ENCODE measurements at places on chromosomes 7 and 10.

DNA sequence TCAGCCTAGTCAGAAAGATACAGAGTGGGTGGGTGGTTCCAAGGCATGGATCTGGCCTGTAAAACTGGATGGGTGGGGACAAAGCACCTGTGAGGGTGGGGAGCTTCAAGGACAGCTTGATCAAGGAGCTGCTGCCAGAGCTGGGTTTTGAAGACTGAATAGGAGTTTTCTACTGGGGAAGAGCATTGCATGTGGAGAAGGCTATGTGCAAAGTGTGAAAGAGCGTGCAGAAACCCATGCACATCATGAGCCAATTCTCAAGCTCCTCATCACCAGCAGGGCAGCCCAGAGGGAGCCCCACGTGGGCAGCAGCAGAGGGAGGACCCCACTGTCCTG is 58.6 kb downstream of the PDGFA start:
- H3K27me3 ChIP-seq = no peaks in the 10 kb centered on the region
- no peak overlapping the region for H3K27ac ChIP-seq
- no peak for DNase-seq
- no peaks in the 10 kb centered on the region for H3K4me1 ChIP-seq
- H3K36me3 ChIP-seq = no peaks in the 10 kb centered on the region

DNA sequence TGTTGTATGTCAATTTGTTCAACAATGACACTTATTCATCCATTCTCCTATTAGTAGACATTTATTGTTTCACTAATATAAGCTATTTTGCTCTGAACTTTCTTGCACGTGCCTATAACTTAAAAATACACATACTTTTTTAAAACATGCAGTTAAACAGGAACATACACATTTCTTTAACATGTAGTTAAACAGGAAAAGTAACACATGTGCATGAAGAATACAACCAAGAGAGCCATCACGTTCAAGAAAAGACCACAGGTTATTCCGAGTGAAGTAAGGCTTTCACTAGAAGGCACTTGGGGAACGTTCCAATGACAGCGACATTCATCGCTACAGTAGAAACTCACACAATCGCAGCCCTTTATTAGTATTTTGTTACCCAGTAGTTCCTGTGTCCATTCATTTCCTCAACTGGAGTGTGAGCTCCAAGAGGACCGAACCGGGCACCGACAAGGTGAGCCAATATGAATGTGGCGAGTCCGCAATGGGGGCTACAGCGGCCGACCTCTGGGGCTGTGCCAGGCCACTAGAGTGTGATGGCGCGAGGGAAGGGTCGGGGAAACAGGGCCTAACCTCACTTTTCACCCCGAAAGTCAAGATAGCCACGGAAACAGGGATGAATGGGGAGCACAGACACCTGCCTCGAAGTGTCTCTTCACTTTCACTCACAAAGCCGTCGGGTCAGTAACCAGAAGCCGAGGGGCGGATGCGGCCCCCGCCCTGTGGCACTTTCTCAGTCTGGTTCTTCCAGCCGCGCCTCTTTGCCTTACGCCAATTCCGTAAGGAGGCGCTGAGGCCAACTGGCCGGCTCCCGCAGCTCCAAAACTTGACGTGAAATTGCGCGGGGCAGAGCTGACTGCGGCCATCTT is 775 bp upstream of the SEPTIN7 start:
- peaks cover 19% of the 10 kb centered on the region for H3K36me3 ChIP-seq
- peak overlapping the region; percentile 90 for H3K27ac ChIP-seq
- peaks cover 32% of the 10 kb centered on the region for H3K4me1 ChIP-seq
- H3K27me3 ChIP-seq = peaks cover 3% of the 10 kb centered on the region

DNA sequence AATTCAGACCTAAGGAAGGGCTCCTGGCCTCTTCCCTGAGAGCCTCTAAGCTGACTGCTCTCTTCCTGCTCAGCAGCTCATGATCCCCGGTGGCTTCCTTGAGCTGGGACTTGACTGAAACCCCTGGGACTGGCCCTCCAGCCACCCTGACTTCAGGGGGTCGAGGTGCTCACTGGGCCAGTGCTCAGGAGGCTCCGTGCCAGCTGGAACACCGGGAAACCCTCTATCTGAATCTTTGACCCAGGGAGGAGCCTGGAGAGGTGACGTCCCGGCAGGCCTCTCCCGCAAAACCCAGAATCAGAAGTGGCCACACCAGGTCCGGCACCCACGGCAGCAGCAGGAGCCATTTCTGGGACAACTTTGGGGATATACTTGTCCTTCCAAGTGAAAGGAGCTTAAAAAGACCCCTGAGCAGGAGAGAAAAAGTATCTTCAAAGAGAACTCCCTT is 110.7 kb downstream of the WDR37 start:
- H3K36me3 ChIP-seq = no peaks in the 10 kb centered on the region
- H3K4me3 ChIP-seq = no peak overlapping the region
- H3K27me3 ChIP-seq = no peaks in the 10 kb centered on the region
- no peaks in the 10 kb centered on the region for H3K4me1 ChIP-seq
- DNase-seq = no peak

DNA sequence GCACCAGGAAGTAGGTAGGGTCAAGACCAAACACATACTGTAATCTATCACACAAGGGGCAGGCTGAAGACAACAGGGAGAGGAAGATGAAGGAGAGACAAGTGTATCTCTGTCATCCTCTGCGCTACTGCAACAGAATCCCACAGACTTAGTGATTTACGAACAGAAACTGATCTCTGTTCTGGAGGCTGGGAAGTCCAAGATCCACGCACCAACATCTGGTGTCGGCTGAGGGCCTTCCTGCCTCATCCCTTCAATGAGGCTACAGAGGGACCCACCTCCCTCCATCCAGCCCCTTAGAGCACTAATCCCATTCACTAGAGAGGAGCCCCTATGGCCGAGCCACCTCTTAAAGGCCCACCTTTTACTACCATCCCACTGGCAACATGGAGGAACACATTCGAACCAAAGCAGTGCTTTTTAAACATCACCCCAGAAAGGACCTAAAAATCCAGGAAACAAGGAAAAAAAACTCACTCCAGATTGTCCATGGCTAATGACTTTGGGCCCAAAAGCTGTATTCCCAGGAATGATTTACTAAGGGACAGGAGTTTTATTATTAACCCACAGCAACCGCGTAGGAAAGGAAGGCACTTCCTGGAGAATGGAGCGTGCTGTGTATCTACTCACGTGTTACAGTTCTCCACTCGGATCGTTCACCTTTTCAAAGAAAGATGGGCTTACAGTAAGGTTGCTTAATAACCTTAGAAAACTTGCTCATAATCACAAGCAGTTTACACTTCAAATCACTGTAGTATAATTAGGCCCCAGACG is 4.2 kb downstream of the BNIP3 start:
- DNase-seq = no peak
- no peaks in the 10 kb centered on the region for H3K27me3 ChIP-seq
- H3K27ac ChIP-seq = peak overlapping the region; percentile 11
- H3K36me3 ChIP-seq = peaks cover 35% of the 10 kb centered on the region
- no peak overlapping the region for H3K4me3 ChIP-seq
- peaks cover 76% of the 10 kb centered on the region for H3K4me1 ChIP-seq

DNA sequence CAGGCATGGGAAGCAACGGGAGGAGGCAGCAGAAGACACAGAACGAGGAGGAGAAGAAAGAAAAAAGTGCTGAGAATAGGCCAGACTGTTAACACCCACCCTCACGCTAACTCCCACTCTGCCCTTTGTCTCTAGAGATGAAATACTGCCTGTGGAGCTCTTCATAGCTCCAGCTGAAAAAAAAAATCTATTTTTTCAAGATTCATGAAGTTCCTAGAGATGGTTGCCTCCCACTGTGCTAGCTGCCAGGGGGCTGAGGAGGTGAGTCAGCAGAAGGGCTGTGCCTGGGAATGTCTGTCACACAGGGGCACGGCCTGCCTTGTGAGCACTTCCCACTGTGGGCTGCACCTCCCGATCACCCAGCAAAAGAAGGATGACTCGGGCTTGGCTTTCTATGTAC is 144.5 kb downstream of the RNF216 start:
- H3K27ac ChIP-seq = no peak overlapping the region
- H3K36me3 ChIP-seq = peaks cover 13% of the 10 kb centered on the region
- no peak overlapping the region for H3K4me3 ChIP-seq
- no peaks in the 10 kb centered on the region for H3K27me3 ChIP-seq
- peaks cover 9% of the 10 kb centered on the region for H3K4me1 ChIP-seq

GRCh38 chr10:49356944-49357343 is 38.9 kb downstream of the DRGX start:
- H3K27me3 ChIP-seq = peaks cover 3% of the 10 kb centered on the region
- H3K27ac ChIP-seq = no peak overlapping the region
- H3K4me1 ChIP-seq = peaks cover 6% of the 10 kb centered on the region
- no peaks in the 10 kb centered on the region for H3K36me3 ChIP-seq

DNA sequence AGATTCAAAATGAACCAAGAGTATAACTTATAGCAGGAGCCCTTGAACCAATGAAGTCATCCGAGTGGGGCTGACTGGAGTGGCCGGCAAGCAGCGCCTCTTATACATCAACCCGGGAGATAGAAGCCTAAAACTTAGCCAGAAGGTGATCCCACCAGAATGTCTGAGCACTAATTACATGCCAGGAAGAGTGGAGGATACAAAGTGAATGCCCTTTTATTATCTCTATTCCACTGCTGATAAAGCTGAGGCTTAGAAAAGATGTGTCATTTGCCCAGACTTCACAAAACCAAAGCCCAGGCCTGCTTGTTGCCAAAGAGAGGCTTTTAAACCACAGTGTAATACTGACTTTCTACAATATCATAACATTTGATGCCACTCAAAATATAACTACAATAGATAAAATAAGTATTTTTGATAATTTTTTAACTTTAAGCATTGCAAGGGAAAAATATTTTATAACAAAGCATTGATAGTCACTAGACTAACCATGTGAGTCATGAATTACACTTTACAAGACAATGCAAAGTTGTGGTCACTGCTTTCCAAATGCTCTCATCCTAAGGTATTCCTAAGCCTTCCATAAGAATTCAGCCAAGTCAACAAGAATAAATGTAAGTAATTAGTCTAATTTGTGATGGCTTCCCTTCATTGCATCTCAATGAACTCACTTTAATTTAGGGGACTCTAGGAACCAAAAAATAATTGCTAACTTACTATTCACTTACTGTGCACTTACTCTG is 58.6 kb upstream of the ARID5B start:
- no peak for DNase-seq
- peaks cover 14% of the 10 kb centered on the region for H3K4me1 ChIP-seq
- H3K27ac ChIP-seq = no peak overlapping the region
- H3K36me3 ChIP-seq = no peaks in the 10 kb centered on the region
- H3K4me3 ChIP-seq = no peak overlapping the region
- no peaks in the 10 kb centered on the region for H3K27me3 ChIP-seq

- H3K4me3 ChIP-seq = no peak overlapping the region
- peaks cover 24% of the 10 kb centered on the region for H3K36me3 ChIP-seq
- no peak for DNase-seq
- H3K27ac ChIP-seq = no peak overlapping the region
- H3K4me1 ChIP-seq = peaks cover 4% of the 10 kb centered on the region
Observed at GRCh38 chr10:21715531-21716195, 181.6 kb downstream of the MLLT10 start.

DNA sequence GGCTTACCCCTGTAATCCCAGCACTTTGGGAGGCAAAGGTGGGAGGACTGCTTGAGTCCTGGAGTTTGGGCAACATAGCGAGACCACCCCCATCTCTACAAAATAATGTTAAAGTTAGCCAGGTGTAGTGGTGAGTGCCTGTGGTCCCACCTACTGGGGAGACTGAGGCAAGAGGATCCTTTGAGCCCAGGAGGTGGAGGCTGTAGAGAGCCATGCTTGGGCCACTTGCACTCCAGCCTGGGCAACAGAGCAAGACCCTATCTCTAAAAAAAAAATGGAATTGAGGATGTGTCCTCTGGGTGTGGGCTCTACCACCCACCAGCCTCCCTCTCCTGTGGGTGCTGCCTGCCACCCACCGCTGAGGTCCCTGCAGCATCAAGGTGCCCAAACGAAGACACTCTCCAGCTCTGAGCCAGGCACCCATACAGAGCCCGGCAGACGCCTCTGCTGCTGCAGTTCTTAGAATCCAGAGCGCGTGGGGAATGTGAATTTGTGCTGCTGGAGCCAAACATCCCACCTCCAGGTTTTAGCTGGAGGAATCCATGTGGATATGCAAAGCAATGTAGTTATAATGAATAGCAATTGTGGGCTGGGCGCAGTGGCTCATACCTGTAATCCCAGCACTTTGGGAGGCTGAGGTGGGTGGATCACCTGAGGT is 176.0 kb upstream of the TNRC18 start:
- H3K4me1 ChIP-seq = peaks cover 27% of the 10 kb centered on the region
- no peak for DNase-seq
- H3K27ac ChIP-seq = no peak overlapping the region
- peaks cover 19% of the 10 kb centered on the region for H3K27me3 ChIP-seq
- H3K36me3 ChIP-seq = no peaks in the 10 kb centered on the region

- DNase-seq = no peak
- no peaks in the 10 kb centered on the region for H3K4me1 ChIP-seq
- H3K36me3 ChIP-seq = no peaks in the 10 kb centered on the region
- no peak overlapping the region for H3K27ac ChIP-seq
- peaks cover 2% of the 10 kb centered on the region for H3K27me3 ChIP-seq
Observed at GRCh38 chr7:87287738-87288341, 57.6 kb upstream of the CROT start.

- DNase-seq = no peak
- peaks cover 29% of the 10 kb centered on the region for H3K27me3 ChIP-seq
- H3K4me3 ChIP-seq = no peak overlapping the region
- H3K27ac ChIP-seq = no peak overlapping the region
Observed at GRCh38 chr10:48639632-48640031, 34.8 kb upstream of the ARHGAP22 start.

- no peak overlapping the region for H3K4me3 ChIP-seq
- no peak for DNase-seq
- no peaks in the 10 kb centered on the region for H3K27me3 ChIP-seq
- H3K36me3 ChIP-seq = peaks cover 24% of the 10 kb centered on the region
- H3K27ac ChIP-seq = no peak overlapping the region
Observed at GRCh38 chr10:70843333-70843732, 27.6 kb downstream of the SGPL1 start.

- H3K4me1 ChIP-seq = peaks cover 10% of the 10 kb centered on the region
- H3K27me3 ChIP-seq = peaks cover 18% of the 10 kb centered on the region
- no peak overlapping the region for H3K4me3 ChIP-seq
- no peaks in the 10 kb centered on the region for H3K36me3 ChIP-seq
- DNase-seq = no peak
- H3K27ac ChIP-seq = no peak overlapping the region
Observed at GRCh38 chr7:95919556-95919955, 147.2 kb downstream of the DYNC1I1 start.

- no peak overlapping the region for H3K4me3 ChIP-seq
- peaks cover 50% of the 10 kb centered on the region for H3K4me1 ChIP-seq
- no peak for DNase-seq
- peaks cover 25% of the 10 kb centered on the region for H3K36me3 ChIP-seq
- H3K27me3 ChIP-seq = no peaks in the 10 kb centered on the region
- no peak overlapping the region for H3K27ac ChIP-seq
Observed at GRCh38 chr10:114513381-114513792, 109.1 kb upstream of the AFAP1L2 start.

DNA sequence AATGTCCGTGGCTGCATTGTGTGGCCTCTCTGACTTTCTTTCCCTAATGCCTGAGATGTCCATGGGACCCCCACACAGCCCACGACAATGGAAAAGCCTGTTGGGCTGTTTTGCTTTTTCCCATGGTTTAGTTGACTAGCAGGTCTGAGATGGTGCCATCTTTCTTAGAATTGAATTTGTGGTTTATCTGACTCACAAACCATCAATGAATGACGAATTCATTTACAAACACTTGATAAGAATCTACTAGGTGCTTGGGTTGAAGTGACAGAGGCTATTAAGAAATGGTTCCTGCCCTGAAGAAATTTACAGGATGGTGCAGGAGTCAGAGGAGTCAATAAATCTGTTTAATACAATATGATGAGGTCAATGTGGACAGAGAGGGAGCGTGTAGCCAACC is 75.4 kb downstream of the OTUD1 start:
- no peak overlapping the region for H3K4me3 ChIP-seq
- H3K27me3 ChIP-seq = peaks cover 21% of the 10 kb centered on the region
- H3K36me3 ChIP-seq = no peaks in the 10 kb centered on the region
- H3K4me1 ChIP-seq = peaks cover 29% of the 10 kb centered on the region
- H3K27ac ChIP-seq = no peak overlapping the region
